ENCODE measurements at places on chromosomes 12 and 14.

- DNase-seq = no peak
Observed at GRCh38 chr12:79775355-79776027, 84.7 kb upstream of the PAWR start.

- DNase-seq = no peak
Observed at GRCh38 chr12:27345376-27345775, 12.7 kb downstream of the BMAL2 start.

- no peak for DNase-seq
Observed at GRCh38 chr12:66187036-66187435, 2.0 kb upstream of the IRAK3 start.

DNA sequence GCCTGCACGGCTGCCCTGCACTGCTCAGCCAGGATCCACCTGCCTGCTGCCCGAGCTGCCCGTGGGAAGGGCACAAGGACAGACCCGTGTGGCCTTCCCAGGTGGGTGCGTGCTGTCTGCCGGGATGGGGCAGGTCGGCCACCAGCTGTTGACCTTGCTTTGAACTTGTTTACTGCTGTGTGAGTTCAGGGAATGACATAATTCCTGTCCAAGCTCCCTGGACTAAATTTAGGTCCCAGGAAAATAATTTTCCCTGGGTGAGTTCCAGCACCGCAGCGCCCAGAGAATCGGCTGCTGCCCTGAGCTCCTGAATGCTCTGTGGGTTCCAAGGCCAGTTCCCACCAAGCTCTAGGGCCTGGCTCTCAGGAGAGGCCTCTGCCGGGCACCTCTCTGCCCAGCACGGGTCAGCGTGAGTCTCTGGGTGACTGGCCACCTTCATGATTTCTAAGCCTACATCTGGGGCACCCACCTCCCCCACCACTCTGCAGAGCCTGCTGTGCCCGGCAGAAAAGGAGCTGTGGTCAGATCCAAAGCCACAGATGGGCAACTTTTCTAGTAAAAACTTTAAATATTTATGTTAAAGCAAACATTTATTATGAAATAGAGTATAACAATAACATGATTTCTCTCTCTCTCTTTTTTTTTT, 27.2 kb upstream of the MLXIP start:
- DNase-seq = no peak

DNA sequence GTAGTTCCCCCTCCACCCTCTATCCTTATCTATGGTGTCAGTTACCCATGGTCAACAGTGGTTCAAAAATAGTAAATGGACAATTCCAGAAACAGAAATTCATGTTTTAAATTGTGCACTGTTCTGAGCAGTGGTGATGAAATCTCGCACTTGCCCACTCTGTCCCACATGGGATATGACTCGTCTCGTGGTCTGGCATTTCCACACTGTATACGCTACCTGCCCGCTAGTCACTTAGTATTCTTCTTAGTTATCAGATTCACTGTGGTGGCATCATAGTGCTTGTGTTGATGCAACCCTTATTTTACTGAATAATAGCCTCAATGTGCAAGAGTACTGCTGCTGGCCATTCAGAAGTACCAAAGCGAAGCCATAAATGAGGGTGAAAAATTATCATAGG, 507.0 kb downstream of the SNAPC1 start:
- no peak for DNase-seq

- no peak for DNase-seq
Observed at GRCh38 chr12:120758798-120759590, 33.4 kb downstream of the ACADS start.

GRCh38 chr12:40198601-40199000, 26.2 kb upstream of the LRRK2 start:
- DNase-seq = no peak

- DNase-seq = no peak
Observed at GRCh38 chr12:6858799-6859198, 6.8 kb downstream of the USP5 start.

DNA sequence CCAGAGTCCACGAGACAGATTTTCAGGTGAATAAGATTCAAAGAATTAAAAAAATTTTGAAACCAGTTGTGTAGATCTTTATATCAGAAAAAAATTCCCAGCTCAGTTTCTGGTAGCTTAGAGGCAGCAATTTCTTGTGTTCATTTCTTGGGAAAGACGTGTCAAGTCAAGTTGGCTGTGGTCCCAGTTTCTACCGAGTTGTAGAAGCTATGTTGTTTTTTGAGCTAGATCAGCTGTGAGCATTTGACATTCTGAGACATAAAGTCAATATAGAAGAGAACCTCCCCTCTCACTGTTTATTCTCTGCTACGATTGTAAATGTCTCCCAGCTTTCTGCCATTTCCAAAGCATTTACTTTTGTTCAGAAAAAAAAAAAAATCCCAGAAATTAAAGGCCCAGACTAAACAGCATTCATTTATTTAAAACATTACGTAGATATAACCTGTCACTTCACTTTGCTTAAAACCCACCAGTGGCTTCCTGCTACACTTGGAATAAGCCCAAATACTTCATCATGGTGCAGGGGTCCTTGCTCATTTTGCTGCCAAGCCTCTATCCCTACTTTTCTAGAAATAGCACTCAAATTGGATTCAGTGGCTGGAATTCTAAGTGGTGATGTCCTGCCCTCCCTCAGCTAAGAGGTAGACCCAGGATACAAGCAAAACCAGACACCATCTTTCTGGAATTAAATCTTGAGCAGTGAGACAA, 20.6 kb upstream of the PYGL start:
- no peak for DNase-seq

All from left hindlimb (tissue), 1 donor.